HepG2 (cell line): ENCODE measurements at places on chromosomes 1 and 21. TPM values are rescaled to one million over a fixed set of nuclear protein-coding genes. Genes with fewer than 3 reads are reported as not detected.

- DNase-seq = no peak
These were observed 321.3 kb downstream of the KIF26B start for GRCh38 chr1:245475961-245476516.

DNA sequence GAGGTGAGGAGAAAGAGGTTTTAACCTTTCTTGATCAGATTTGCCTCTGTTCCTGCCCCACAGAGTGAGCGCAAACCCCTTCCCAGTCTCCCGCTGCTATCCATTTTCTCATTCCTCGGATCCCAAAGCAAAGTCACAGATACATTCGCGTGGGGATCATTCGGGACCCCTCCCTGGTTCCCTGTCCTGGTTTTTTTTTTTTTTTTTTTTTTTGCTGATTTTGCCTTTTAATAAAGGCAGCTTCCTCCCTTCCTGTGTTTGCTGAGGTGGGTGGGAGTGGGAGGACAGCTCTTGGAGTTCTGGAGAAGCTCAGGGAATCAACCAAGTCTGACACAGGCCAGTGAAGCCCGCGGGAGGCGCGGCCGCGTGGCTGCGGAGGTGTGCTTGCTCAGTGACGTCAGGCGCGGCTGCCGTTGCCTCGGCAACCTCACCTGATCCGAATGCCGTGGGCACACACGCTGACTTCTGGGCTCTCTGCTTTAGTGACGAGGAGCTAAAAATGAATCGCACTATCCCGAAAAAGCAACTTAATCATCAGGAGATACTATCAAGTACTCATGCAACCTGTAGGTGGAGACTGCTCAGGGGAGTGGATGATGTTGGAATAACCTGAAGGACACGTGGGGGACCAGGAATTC, 106.4 kb downstream of the TBX19 start:
- DNase-seq = no peak

DNA sequence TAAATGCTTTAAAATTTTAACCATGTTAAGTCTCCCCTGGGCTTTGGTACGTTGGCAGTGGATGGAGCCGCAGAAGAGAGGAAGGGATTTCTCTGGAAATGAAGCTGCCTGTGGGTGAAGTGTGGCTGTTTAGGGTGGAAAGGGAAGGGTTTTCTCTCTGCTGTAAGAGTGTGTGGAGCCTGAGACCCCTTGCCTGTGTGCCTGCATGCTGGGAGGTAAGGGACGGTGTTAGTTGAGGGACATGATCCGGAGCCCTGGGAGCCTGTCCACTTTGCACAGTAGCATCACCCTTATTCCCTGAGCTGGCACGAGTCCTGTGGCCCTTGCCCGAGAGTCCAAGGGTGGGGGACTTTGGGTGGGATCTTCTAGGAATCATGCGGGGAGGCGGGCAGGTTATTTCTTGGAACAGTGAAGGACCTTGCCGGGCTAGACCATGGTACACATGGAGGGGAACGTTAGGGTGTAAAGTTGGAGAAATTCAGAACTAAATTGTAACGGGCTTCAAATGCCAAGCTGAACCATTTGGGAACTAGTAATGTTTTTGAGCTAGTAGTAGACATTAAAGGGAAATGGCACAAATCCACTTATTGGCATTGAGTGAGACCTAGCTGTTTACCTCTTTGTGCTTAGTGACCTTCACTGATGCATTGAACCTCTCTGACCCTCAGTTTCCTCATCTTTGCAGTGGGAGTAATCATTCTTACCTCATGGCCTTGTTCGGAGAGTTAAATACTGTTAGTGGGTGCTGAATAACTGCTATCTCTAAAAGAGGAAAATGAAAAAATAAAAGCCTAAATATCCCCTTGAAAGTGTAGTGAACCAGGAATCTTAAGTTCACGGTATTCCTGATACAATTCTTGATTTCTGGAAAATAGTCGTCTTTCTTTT, 3.5 kb downstream of the GALNT2 start:
- DNase-seq = no peak

DNA sequence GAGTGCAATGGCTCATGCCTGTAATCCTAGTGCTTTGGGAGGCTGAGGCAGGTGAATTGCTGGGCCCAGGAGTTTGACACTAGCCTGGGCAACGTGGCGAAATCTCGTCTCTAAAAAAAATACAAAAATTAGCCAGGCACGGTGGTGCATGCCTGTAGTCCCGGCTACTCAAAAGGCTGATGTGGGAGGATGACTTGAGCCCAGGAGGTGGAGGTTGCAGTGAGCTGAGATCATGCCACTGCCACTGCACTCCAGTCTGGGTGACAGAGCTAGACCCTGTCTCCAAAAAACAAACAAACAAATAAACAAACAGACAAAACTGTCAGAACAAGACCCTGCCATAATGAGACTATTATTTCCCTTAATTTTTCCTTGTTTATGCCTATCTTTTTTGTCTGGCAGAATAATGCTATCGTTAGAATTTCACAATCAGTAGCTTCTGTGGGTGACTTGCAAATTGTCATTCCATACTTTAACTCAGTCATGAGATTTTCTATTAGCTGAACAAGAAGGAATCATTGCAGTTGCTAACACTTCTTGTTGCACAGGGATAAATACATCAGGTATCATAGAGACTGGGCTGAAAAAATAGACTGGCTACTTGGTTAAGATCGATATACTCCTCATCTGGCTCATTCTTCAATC, 7.5 kb upstream of the THEM4 start:
- DNase-seq = no peak

DNA sequence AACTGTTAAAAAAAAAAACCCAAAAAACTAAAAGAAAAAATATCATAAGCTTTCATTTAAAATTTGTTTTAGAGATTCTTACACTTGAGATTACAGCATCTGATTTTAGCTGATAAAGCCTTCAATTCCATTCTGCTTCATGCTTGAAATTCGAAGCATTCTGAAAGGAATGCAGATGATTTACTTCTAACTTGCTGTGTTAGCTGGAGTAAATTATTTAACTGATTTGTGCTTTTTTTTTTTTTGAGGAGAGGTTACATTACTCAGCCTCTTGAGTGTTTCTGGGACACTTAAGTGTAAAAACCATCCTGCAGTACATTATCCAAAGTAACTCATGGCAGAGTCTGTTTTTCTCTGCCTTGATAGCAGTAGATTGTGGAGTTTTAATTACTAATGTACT, 4.5 kb upstream of the TRIM67 start:
- DNase-seq = no peak

DNA sequence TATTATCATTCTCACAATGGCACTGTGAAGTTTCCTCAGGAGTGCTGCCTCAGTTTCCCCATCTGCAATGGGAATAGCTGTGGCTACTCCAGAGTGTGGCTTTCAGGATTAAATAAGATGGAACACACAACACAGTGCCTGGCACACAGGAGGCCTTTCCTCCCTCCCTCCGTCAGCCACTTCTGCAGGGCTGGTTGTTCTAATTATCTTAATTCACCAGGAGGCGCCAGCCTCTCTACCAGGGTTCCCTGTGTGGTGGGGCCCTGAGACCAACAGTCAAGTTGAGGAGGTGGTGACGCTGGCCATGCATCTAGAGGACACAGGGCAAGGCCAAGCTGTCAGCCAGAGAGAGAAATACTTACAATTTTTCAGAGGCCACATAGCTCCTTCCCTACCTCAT, 6.3 kb upstream of the FOXO6 start:
- no peak for DNase-seq

DNA sequence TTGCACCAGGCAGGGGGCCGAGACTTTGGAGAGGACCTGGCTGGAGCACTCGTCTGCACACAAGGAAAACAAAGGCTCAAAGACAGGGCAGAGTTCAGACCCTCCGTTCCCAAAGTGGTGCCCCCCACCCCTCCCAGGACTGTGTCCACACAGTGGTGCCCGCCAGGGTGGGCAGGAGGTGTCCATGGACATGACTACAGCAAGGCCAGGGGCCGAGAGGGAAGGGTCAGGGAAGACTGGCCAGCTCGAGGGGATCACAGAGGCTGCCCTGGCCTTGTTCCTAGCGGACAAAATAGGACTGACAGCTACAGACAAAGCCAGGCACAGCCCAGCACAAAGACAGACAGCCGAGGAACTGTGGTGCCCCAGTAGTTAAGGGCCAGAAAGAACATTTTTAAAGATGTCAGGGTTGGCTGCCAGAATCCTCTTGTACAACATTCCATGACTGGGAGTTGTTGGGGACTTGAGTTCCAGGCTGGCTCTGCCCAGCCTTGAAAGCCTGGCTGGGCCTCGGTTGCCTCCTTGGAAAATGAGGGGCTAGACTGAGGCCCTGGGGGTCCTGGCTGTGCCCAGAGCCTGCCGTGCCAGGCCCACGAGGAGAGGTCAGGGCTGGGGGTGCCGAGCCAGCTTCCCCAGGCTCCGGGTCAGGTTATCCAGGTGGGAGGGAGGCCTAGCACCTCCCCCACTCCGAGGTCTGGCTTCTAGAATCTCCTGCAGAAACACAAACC, 63.7 kb downstream of the SLX9 start:
- DNase-seq = peak; percentile 19

GRCh38 chr1:5997316-5997715, 5.1 kb upstream of the NPHP4 start:
- DNase-seq = no peak

- no peak for DNase-seq
These were observed 19.0 kb downstream of the IGSF21 start for GRCh38 chr1:18126616-18127015.

DNA sequence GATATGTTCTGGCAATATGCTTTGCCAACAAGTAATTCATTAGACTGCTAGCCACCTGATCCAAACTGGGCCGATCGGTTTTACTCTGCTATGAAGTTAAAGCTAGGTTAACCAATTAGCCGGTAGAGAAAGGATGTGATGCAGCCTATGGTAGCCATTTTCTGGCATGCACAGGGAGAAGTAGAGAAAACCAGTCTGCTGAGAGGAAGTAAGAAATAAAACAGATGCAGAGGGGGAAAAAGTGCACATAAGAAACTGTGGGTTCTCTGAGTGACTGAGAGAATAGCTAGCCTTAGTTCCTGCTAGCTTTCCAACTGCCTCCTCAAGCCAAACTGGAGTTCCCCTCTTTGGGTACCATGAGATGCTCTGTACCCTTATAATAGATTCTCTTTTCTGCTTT, 52.8 kb downstream of the ARID4B start:
- no peak for DNase-seq

GRCh38 chr1:181475580-181475979, 7.7 kb upstream of the CACNA1E start:
- DNase-seq = no peak

DNA sequence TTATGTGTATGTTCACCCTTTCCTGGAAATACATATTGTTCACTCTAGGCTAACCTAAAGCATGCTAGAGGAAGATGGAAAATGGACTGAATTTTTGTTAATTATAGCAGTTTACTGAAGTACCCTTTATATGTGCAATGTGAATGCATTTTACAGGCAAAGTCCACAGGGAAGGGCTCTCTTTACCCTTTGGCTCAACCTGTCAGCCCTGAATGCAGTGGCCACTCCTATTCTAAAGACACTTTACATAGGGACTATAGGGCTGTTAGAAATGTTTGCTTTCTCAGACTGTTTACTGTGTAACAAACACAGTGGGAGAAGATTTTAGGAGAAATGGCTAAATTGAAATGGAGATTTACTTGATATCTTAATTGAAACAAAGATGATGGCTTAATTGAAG, 78.5 kb downstream of the BRINP2 start:
- DNase-seq = no peak

DNA sequence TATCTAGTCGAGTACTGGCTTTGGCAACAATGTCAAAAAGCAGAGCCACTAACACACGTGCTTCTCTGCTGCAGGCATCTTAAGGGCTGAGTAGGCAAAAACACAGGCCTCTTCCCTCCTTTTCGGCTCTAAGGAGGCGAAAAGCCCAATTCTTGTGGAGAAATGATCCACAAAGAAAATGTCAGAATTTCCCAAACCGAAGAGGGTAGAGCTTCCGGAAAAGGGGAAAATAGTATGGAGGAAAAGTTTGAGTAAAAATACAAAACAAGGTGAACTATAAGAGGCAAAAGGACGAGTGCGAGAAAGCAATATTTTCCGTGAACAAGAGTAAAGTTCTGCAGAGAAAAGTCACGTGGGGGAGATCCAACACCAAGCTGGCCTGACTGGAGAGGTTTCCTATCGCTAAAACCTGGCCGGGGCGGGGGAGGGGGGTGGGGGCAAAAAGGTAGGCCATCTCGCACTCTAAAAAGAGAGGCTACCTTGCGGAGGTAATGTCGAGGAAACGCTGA, 551 bp downstream of the ZRANB2 start:
- peak; percentile 6 for DNase-seq

- DNase-seq = no peak
These were observed 508.6 kb downstream of the RWDD3 start for GRCh38 chr1:95742591-95743089.

DNA sequence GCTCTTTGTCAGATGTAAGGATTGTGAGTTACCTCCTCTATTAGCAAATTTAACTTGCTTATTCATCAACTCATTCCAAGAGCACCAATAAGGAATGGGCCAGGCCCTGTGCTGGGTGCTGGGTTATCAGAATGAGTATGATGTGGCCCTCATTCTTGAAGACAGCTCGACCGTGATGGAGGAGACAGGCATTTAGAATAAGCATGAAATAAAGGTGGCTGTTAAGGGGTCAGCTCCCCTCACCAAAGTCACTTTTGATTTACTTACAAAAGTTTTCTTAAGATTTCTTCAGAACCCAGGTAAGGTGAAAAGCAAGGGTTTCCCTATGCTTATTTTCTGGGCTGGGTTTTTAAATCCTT, 15.3 kb upstream of the PADI1 start:
- no peak for DNase-seq

TFAP2E gene
- total RNA-seq = 0.31 and 0.44 TPM in 2 replicates
